ENCODE measurements at places on chromosomes 1 and 21.

GRCh38 chr21:28308516-28308915 is 684.2 kb downstream of the LTN1 start:
- DNase-seq, result no peak

GRCh38 chr1:65435987-65436386 is 15.5 kb downstream of the LEPR start:
- DNase-seq, result no peak

GRCh38 chr1:228190182-228190581 is 17.7 kb upstream of the OBSCN start:
- no peak for DNase-seq

GRCh38 chr1:71753746-71754145 is 528.6 kb downstream of the NEGR1 start:
- no peak for DNase-seq

DNA sequence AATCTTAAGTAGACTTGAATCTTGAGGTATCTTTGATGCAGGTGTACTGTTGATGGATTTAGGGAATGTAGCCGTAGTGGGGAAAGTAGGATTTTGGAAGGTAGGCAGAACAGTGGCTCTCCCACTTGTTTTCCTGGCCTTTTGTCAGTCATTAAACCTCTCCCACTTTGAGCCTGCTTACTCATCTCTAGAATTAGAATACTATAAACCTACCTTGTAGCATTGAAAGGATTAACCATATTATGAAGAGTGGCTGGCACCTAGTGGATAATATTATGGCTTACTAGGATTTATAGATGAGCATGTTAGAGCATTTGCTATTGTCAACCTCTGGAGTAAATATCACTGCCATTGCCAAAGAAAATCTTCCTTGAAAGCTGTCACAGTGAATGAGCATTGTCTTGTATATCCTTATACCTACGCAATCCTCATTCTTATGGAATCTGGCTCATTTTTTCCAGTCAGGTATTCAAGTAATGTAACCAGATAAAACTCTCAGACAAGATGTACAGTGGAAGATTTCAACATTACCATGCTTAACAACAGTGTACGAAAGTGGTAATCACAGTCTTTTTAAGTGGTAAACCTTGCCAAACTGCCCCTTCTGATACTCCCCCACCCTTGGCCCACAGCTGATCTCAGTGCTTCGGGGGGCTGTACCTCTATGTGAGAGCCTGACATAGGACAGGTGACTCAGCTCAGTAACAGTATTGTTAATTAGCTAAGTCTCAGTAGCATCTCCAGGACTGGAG is 44.4 kb downstream of the SH3GLB1 start:
- DNase-seq, result no peak

- no peak for DNase-seq
These were observed 14.1 kb downstream of the FBXO2 start for GRCh38 chr1:11640101-11640500.

GRCh38 chr1:163163163-163163562 is 39.6 kb downstream of the RGS5 start:
- no peak for DNase-seq

GRCh38 chr1:162004441-162004950 is 19.2 kb downstream of the OLFML2B start:
- no peak for DNase-seq

DNA sequence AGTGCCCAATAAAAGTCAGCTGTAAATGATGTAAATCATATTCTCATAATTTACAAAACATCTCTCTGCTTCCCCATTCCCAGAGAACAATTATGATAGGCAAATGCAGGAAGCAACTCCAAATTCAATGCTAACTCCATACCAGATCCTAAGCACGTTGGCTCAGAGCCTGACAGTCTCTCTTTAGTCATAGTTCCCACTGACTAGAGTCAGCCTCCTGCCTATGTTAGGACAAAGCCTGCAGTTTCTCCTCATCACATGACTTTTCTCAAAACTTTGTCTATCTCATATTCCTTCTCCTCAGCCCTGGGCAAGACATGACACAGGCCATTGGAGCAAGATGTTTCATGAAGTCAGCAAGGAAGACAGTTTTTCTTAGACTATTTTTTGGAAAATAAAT is 101.5 kb upstream of the COL24A1 start:
- no peak for DNase-seq

DNA sequence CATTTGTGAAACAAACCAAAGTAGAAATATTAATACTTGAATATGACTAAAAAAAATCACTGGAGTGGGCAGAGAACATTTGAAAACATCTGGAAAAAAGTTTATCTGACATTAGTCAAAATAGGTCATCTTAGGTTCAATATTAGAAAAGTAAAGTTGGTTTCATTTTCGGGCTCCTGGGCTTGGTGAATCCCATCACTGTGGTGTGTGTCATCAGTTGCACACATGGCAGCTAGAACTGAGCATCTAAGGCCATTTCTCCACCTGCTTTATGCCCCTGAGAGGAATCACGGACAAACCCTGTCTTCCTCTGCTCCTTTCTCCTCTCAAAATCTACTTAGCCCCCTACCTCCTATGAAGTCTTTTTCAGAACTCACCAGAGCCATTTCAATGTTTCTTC is 5.4 kb downstream of the HSD11B1 start:
- DNase-seq, result no peak
